ENCODE measurements at places on chromosomes 3 and 15.

- DNase-seq: no peak
Measured at GRCh38 chr3:61657689-61658088, 96.3 kb downstream of the PTPRG start.

- no peak for DNase-seq
Measured at GRCh38 chr3:17811646-17812045, 69.2 kb upstream of the TBC1D5 start.

DNA sequence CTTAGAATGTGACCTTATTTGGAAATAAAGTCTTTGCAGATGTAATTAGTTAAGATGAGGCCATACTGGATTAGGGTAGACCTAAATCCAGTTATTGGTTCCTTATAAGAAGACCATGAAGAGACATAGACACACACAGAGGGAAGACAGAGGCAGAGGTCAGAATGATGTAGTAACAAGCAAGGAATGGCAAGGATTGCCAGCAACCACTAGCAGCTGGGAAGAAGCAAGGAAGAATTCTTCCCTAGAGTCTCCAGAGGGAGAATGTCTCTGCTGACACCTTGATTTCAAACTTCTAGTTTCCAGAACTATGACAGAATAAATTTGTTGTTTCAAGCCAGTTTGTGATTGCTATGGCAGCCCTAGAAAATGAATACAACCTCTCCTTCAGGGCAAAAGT is 116.7 kb downstream of the WDR76 start:
- DNase-seq: no peak

GRCh38 chr15:81595752-81596151 is 221.7 kb upstream of the TMC3 start:
- DNase-seq: no peak
